Neural progenitor cell (in vitro differentiated cells): ENCODE measurements at places on chromosomes 1 and 21. TPM values are rescaled to one million over a fixed set of nuclear protein-coding genes. Genes with fewer than 3 reads are reported as not detected.

DNA sequence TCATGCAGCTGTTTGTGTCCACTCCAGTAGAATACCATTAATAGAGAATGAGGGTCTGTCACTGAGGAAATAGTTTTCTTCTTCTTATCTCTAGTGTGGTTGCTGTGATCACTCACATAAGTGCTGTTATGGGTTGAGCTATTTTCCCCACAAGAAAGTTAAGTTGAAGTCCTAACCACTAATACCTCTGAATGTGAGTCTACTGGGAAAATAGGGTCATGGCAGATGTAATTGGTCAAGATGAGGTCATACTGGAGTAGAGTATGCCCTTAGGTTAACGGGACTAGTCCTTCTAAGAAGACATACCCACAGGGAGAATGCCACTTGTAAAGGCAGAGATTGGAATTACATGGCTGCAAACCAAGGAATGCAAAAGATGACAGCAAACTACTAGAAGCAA is 70.5 kb upstream of the COL24A1 start:
- no peaks in the 10 kb centered on the region for H3K4me1 ChIP-seq
- no peaks in the 10 kb centered on the region for H3K27me3 ChIP-seq
- no peak overlapping the region for H3K27ac ChIP-seq
- no peak overlapping the region for H3K4me3 ChIP-seq
- no peak for DNase-seq

GRCh38 chr1:88680911-88681622 is 3.0 kb upstream of the PKN2 start:
- H3K27ac ChIP-seq = no peak overlapping the region
- H3K36me3 ChIP-seq = no peaks in the 10 kb centered on the region
- no peak overlapping the region for H3K4me3 ChIP-seq
- no peaks in the 10 kb centered on the region for H3K27me3 ChIP-seq
- no peak for DNase-seq
- peaks cover 7% of the 10 kb centered on the region for H3K4me1 ChIP-seq

GRCh38 chr1:233673261-233673946 is 59.5 kb downstream of the KCNK1 start:
- H3K4me1 ChIP-seq = no peaks in the 10 kb centered on the region
- H3K27me3 ChIP-seq = no peaks in the 10 kb centered on the region
- no peak overlapping the region for H3K4me3 ChIP-seq
- no peak for DNase-seq
- H3K27ac ChIP-seq = no peak overlapping the region

DNA sequence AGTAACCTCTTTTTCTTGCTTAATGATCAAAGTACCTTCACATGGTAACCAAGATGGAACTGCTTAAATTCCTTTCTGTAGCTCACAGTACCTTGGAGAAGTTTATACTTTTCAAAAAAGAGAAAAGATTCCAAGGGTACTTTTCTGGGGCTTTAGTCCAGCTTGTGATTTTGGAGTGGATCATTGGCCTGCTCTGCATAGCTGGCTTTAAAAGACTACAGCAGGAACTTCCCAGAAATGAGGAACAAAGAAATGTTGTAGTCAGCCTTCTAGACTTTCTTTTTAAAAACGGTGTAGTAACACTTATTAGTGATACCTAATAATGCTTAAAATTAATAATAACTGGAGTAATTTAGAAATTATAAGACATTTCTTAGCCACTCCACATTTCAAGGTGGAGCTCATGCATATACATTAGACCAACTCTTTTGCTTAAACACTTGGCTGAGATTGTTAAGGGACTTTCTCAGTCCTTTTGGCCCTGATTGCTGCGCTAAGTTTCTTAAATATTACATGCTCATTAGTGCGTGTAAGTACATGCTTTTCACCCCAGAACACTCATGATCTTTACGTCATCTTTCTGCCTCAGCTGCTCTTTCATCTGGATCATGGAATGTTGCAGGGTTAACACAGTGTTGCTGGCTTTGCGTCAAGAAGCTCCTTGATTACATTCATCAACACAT is 57.3 kb downstream of the SDCCAG8 start:
- no peaks in the 10 kb centered on the region for H3K27me3 ChIP-seq
- no peak overlapping the region for H3K4me3 ChIP-seq
- peaks cover 26% of the 10 kb centered on the region for H3K4me1 ChIP-seq
- DNase-seq = no peak
- H3K36me3 ChIP-seq = no peaks in the 10 kb centered on the region

DNA sequence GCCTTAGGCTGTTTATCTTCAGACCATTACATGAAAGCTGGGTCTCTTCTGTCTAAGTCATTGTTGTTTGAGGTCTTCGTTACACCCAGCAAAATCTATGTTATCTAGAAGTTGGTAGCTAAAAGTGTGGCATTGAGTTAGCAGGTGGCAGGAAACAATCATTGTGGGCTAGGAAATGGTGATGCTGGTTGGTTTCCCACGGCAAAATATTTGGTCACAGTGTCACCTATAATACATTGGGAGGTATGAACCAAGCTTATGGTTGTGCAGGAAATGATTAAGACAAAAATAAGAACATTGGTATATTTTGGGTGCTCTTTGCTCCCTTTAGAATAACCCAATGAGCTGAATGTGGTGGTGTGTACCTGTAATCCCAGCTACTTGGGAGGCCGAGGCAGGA is 169.7 kb downstream of the TRIM33 start:
- peaks cover 4% of the 10 kb centered on the region for H3K4me1 ChIP-seq
- no peaks in the 10 kb centered on the region for H3K36me3 ChIP-seq
- no peak overlapping the region for H3K27ac ChIP-seq
- no peak overlapping the region for H3K4me3 ChIP-seq
- DNase-seq = no peak

DNA sequence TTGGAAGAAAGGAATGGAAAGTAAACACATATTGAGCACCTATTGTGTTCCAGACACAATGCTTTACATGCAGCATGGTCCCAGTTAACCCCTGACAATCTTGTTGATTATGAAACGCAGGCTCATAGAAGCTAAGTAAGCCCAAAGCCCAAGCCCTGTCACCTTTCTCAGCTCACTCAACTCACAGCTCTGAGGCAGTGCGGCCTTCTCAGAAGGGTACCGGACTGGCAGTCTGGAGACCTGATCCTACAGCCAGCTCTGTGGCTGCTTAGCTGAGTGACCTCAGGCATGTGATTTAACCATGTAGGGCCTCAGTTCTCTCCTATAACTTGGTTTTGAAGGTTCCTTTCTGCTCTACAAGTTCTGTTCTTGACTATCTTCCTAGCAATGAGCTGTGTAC is 464 bp upstream of the RNASEL start:
- H3K4me1 ChIP-seq = no peaks in the 10 kb centered on the region
- no peaks in the 10 kb centered on the region for H3K27me3 ChIP-seq
- DNase-seq = no peak
- H3K4me3 ChIP-seq = no peak overlapping the region

DNA sequence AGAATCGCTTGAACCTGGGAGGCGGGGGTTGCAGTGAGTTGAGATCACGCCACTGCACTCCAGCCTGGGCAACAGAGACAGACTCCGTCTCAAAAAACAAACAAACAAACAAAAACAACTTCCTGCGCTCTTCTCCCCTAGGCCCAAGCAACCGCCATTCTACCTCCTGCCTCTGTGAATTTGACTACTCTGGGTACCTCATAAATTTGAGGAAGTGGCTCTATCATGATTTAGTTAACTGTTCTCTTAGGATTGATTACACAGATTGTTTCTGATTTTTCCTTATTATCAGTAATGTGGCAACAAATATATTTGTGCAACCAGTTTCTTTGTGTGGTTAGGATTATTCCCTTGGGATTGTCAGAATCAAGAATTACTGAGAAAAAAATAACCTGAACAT is 29.7 kb downstream of the OPTC start:
- H3K27me3 ChIP-seq = no peaks in the 10 kb centered on the region
- peaks cover 49% of the 10 kb centered on the region for H3K4me1 ChIP-seq
- no peak for DNase-seq

DNA sequence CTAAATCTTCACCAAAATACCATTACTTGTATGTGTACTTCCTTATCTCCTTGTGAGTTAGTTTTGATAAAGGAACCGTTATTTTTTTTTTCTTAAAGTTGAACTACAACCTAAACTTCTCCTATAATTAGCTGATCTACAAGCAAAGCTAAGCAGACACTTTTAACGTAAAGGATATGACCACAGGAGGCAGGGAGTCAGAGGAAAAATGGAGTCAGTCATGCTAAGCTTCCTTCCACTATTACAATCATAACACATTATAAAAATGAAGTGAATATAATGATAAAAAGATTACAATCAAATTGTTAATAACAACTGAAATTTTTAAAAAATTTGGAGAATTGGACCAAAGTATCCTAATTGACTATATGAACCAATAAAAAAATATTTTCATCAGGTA is 892.6 kb downstream of the KCNT2 start:
- no peaks in the 10 kb centered on the region for H3K36me3 ChIP-seq
- DNase-seq = no peak
- H3K27ac ChIP-seq = no peak overlapping the region
- H3K4me3 ChIP-seq = no peak overlapping the region
- no peaks in the 10 kb centered on the region for H3K4me1 ChIP-seq
- H3K27me3 ChIP-seq = no peaks in the 10 kb centered on the region

- no peaks in the 10 kb centered on the region for H3K4me1 ChIP-seq
- H3K27ac ChIP-seq = no peak overlapping the region
- no peak overlapping the region for H3K4me3 ChIP-seq
- H3K27me3 ChIP-seq = no peaks in the 10 kb centered on the region
- H3K36me3 ChIP-seq = no peaks in the 10 kb centered on the region
- DNase-seq = no peak
Measured at GRCh38 chr1:7186382-7187111, 401.3 kb downstream of the CAMTA1 start.

DNA sequence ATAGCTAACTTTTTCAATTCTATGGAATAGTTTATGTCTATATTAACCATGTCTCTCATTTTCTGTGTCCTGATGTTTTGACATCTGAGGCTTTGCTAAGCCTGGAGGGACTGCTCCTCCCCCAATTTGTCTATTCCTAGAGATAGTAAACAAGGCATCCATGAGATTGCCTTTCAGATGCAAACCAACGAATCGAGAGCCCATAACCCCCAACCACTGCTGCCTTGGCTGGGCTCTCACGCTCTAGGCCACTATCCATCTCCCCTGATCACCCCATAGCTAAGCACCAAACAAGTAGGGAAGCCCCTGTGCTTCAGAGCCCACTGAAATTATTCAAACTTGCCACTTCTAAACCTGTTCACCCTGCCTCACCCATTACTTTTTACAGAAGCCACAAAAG is 437.7 kb downstream of the SETD4 start:
- no peaks in the 10 kb centered on the region for H3K27me3 ChIP-seq
- no peak overlapping the region for H3K27ac ChIP-seq
- H3K4me1 ChIP-seq = no peaks in the 10 kb centered on the region
- no peaks in the 10 kb centered on the region for H3K36me3 ChIP-seq
- no peak for DNase-seq

DNA sequence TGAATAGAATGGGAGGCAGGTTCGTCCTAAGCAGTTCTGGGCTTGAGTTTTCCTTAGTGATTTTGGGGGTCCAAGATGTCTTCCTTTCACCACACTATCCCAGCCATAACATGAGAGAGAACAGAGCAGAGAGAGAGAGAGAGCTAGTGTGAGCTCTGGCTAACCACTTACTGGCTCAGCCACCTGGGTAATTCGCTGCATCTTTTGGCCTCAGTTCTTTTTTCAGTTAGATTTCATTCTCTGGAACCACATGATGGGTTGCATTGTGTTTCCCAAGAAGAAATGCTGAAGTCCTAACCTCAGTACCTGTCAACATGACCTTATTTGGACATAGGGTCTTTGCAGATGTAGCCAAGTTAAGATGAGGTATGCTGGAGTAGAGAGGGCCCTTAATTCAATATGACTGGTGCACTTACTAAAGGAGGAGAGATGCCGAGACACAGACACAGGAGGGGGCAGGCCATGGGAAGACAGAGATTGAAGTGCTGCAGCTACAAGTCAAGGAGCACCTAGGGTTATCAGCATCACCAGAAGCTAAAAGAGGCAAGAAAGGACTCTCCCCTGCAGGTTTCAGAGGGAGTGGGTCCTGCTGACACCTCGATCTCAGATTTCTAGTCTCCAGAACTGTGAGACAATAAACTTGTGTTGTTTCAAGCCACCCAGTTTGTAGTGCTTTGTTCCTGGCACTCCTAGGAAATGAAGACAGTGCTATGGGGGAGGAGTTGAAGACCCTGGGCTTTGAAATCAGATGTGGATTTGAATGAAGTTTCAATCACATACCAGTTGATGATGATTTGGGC is 26.2 kb upstream of the TARBP1 start:
- no peak overlapping the region for H3K27ac ChIP-seq
- H3K27me3 ChIP-seq = no peaks in the 10 kb centered on the region
- no peak for DNase-seq
- no peaks in the 10 kb centered on the region for H3K4me1 ChIP-seq
- H3K36me3 ChIP-seq = no peaks in the 10 kb centered on the region

- peaks cover 35% of the 10 kb centered on the region for H3K36me3 ChIP-seq
- no peak for DNase-seq
- H3K27ac ChIP-seq = no peak overlapping the region
- H3K27me3 ChIP-seq = no peaks in the 10 kb centered on the region
Measured at GRCh38 chr1:55127827-55128343, 87.3 kb downstream of the USP24 start.

GRCh38 chr1:192907545-192908243 is 98.9 kb downstream of the RGS2 start:
- no peak overlapping the region for H3K27ac ChIP-seq
- H3K36me3 ChIP-seq = no peaks in the 10 kb centered on the region
- DNase-seq = no peak
- H3K27me3 ChIP-seq = no peaks in the 10 kb centered on the region
- no peaks in the 10 kb centered on the region for H3K4me1 ChIP-seq
- H3K4me3 ChIP-seq = no peak overlapping the region

GRCh38 chr1:85615586-85616363 is 35.2 kb downstream of the CCN1 start:
- no peaks in the 10 kb centered on the region for H3K4me1 ChIP-seq
- no peak for DNase-seq
- H3K36me3 ChIP-seq = no peaks in the 10 kb centered on the region
- H3K27ac ChIP-seq = no peak overlapping the region
- no peak overlapping the region for H3K4me3 ChIP-seq

GRCh38 chr1:234164098-234164709 is 209.1 kb upstream of the COA6 start:
- H3K27me3 ChIP-seq = no peaks in the 10 kb centered on the region
- H3K4me3 ChIP-seq = no peak overlapping the region
- DNase-seq = no peak
- H3K4me1 ChIP-seq = no peaks in the 10 kb centered on the region
- H3K27ac ChIP-seq = no peak overlapping the region

- H3K4me1 ChIP-seq = no peaks in the 10 kb centered on the region
- H3K4me3 ChIP-seq = no peak overlapping the region
- peaks cover 2% of the 10 kb centered on the region for H3K36me3 ChIP-seq
- H3K27me3 ChIP-seq = no peaks in the 10 kb centered on the region
- no peak overlapping the region for H3K27ac ChIP-seq
Measured at GRCh38 chr1:108190686-108191416, 9.3 kb downstream of the SLC25A24 start.

GRCh38 chr1:160708801-160709200 is 2.8 kb downstream of the CD48 start:
- H3K4me1 ChIP-seq = no peaks in the 10 kb centered on the region
- no peak for DNase-seq
- H3K27ac ChIP-seq = no peak overlapping the region
- H3K27me3 ChIP-seq = no peaks in the 10 kb centered on the region

GRCh38 chr21:25283720-25284119 is 323.6 kb downstream of the MRPL39 start:
- H3K4me1 ChIP-seq = peaks cover 12% of the 10 kb centered on the region
- no peaks in the 10 kb centered on the region for H3K36me3 ChIP-seq
- no peak overlapping the region for H3K4me3 ChIP-seq

The PROK1 gene
- 0.12 TPM in 1 of 2 replicates, not detected in the other for total RNA-seq

The ODR4 gene
- total RNA-seq = 24.9 and 37.2 TPM in 2 replicates

The NFASC gene
- total RNA-seq = 2.5 and 3.7 TPM in 2 replicates

The ADARB1 gene
- total RNA-seq = 5.1 and 8.4 TPM in 2 replicates

The FAM163A gene
- 0.11 and 0.40 TPM in 2 replicates for total RNA-seq

The AMY1A gene
- total RNA-seq = not detected in 2 replicates

The GORAB gene
- 20.6 and 23.8 TPM in 2 replicates for total RNA-seq

The C4BPB gene
- total RNA-seq = not detected in 2 replicates
